ENCODE measurements at places on chromosomes 12 and 14. TPM values are rescaled to one million over a fixed set of nuclear protein-coding genes. Genes with fewer than 3 reads are reported as not detected.

GRCh38 chr14:60356386-60356785 is 107.4 kb downstream of the PPM1A start:
- no peak for DNase-seq

DNA sequence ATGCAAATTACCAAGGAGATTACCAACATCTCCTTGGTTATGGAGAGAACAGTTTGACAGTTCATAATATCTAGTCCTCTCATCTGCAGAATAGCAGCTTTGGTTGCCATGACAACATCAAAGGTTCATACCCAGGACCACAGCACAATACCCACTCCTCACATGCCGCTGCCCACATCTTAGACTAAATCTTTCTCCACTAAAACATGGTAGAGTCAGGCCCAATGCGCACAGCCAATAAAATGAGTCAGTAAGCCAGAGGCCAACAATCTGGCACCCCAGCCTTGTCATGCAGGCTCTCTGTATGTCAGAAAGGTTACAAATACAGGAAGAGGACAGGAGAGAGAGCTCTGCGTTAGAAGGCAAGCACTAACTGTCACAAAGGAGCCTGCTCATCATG is 70.6 kb downstream of the KCNK10 start:
- no peak for DNase-seq

- DNase-seq = no peak
These were observed 156.5 kb downstream of the PAWR start for GRCh38 chr12:79534029-79534867.

DNA sequence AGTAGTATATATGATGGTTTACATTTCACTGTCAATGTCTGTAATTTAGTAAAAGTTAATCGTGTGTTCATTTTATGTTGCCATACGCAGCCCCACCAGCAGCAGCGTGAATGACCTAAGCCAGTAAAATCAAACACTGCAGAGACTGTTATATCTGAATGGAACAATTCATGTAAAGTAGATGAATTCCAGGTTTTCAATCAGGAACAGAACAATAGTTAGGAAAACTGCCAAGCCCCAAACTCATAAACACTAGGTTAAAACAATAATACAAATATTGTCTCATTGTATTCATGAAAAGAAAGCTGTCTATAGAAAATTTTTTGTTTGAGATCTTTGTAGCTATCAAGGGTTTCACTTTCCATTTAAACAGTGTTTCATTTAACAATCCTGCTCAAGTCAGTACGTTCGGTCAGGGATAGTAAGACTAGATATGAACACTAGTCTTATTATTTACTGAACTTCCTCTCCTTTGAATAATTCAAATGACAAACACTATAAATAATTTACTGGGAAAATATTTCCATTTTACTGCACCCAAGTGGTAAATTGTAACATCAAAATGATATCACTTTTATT is 256.8 kb upstream of the FLRT2 start:
- DNase-seq = no peak

The PLCZ1 gene
- not detected for total RNA-seq

The HCAR2 gene
- total RNA-seq = not detected

GRCh38 chr12:25566202-25566949 is 13.3 kb upstream of the LMNTD1 start:
- no peak for DNase-seq

- no peak for DNase-seq
These were observed 64.8 kb upstream of the OVCH1 start for GRCh38 chr12:29562110-29562804.

DNA sequence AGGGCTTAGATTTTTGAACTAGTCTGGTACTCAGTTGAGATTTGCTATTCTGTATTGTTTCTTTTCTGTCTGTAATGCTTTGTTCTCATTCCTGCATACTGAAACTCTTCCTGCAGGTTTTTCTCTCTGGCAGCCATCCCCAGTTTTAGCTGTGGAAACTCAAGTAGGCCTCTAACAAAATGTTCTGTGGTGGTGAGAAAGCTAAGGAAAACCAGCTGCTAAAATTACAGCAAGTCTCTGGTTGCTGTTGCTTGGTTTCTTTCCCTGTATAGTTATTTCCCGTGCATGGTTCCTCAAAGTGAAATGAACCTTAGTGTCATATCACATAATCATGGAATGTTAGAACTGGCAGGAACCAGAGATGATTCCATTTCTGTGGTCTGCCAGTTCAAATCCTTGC is 442.5 kb downstream of the NRXN3 start:
- no peak for DNase-seq

DNA sequence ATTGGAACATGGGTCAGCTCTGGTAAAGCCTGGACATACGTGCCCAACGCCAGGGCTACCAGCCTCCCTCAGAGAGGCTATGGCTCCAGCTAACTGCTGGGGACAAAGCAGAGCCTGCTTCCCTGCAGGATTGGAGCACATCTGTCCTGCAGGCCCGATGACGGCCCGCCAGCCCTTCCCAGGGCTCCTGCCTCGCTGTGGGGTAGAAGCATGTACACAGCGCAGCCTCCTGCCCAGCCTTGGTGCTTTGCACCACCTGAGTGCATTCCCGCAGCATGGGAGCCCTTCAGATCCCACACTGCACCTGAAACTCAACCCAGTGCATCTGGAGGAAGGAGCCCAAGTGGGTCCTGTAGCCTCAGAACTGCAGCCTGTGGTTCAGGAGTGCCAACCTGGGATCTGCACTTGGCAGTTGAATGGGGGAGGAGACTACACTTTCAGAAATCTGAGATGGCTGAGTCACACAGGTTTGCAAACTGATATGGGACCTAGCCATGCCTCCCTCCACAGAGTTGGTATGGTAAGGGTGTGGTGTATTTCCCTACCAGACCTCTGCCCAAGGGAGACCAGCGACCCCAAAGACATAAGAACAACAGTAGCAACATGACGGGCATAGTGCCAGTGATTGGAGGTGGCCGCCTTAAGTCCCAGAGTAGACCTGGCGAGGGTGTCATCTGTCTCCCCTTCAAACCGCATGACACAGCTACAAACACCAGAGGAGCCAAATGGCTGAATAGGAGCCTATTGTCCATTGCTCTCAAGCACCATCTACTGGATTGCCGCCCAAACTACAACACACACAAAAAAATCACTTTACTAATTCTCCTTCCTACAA is 273.9 kb upstream of the MIS18BP1 start:
- no peak for DNase-seq

The OR6C3 gene
- not detected for total RNA-seq

- DNase-seq = no peak
These were observed 1409.5 kb downstream of the AACS start for GRCh38 chr12:126474703-126475102.

DNA sequence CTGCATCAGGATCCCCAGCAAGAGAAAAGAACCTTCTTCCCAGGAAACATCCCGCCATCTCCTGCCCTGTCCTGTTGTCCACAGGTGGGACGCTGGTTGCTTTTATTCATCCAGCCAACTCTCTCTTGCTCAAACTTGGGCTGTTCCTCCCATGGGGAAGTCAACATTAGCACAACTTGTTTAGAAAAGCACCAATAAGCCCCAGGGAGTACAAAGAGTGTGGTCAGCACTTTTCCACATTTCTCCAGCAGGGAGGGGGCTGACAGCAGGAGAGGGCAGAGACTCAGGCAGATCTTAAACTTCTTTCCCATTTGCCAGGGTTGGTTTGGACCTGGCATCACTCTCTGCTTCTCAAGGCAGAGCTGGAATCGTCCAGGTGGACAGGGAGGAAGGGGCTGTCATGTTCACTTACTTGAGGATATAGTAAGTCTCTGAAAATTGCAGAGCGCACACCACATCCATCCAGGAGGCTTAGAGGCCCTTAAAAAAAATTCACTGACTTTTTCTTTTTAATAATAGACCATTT is 74.9 kb downstream of the RBM19 start:
- DNase-seq = no peak

The NELL2 gene
- total RNA-seq = not detected

The DNM1L gene
- total RNA-seq = 57.5 TPM

DNA sequence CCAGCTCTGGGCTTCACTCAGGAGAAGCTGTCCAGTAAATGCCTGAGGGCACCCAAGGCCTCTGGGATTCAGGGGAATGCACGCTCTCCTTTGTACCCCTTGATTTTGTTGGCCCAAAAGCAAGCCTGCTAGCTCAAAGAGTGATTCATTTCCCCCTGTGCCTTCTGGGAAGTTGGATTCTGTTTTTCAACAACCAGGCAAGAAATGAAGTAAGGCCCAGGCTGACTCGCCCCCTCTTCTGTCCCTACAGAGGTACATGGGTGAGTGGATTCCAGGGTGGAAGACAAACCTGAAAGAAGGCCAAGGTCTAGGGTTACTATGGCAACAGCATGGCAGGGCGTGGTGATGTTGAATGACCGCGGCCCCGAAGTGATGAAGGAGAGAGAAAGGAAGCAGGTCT is 9.3 kb upstream of the SERPINA5 start:
- no peak for DNase-seq

- no peak for DNase-seq
These were observed 193.1 kb upstream of the FLRT2 start for GRCh38 chr14:85336817-85337216.

DNA sequence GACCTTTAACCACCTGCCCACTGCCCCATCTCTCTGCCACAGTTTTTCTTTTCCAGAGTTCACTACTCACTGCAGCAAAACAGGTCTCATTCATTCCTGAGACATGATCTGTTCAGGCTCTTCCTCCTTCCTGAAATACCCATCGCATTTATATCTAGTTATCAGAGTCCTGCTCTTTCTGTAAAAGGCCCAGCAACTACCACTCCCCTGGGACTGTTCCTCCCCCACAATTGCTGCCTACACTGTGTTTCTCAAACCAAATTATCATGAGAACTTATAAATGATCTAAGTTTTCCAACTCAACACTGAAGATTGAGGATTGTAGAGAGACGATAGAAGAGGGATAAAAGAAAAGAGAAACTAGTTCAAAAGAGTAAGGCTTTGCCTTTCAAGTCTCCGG is 40.8 kb upstream of the EPS8 start:
- peak; percentile 23 for DNase-seq

DNA sequence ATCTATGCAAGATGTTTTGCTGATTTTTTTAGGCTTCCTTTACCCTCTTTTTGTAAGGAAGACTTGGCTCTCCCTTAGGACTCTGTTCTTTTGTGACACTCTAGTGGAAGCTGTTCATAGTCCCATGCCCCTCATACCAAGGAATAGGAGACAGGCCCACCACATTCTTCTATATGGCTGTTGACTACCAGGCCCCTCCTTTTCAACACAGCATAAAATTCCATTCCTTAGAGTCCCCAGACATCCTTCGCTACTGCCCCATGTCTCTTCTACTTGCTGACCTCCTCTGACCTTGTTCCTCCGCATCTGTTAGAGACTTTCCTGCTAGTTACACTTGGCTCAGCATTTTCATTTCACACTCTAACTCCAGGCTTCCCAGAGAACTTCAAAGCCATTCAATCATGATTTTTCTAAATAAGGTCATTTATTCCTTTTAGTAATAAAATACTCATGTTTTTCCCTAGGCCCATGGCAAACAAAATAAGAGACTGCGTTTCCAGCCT is 9.7 kb downstream of the PIK3C2G start:
- no peak for DNase-seq

The DPY19L2 gene
- total RNA-seq = 1.6 TPM

The AKAP6 gene
- total RNA-seq = 7.4 TPM

The LGMN gene
- total RNA-seq = 54.4 TPM

DNA sequence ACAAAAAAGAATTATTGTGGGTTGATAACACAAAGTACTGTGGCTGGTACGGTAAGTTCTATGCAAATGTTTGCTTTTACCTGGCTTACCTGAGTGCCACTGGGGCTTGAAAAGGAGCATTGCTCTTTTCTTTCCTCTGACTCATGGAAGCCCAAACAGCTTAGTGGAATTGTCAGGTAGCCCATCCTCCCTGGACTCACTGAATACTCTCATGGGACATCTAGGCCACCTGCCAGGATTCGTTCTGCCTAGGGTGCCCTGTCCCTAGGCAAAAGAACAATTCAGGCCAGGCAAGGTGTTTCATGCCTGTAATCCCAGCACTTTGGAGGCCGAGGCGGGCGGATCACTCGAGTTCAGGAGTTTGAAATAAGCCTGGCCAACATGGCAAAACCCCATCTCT is 22.5 kb upstream of the YAF2 start:
- DNase-seq = no peak

GRCh38 chr14:104687601-104688504 is 1.6 kb upstream of the INF2 start:
- no peak for DNase-seq

DNA sequence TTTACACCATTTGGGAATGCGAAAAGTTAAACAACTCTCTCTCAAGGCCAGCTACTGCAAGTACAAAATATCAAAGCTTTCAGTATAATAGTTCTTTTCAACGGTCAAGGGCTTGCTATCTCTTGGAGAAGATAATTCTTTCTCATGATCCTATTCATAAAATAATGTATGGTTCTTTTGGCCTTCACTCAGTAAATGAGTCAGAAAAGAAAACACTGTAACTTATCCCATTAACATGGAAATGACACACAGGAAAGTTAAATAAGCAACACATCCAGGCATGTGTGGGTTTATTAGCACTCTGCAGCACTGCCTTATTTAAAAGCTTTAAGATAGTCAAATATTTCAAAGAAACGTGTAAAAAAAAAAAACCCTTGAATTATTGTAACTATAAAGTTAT is 36.9 kb downstream of the ZFC3H1 start:
- no peak for DNase-seq

- DNase-seq = no peak
These were observed 490.9 kb upstream of the TBX3 start for GRCh38 chr12:115174920-115175319.

GRCh38 chr12:512933-513332 is 53.2 kb downstream of the B4GALNT3 start:
- no peak for DNase-seq

GRCh38 chr12:124719231-124719630 is 144.4 kb downstream of the SCARB1 start:
- DNase-seq = no peak

- DNase-seq = no peak
These were observed 12.9 kb downstream of the USP30 start for GRCh38 chr12:109065154-109065852.

- peak; percentile 1 for DNase-seq
These were observed 247.0 kb downstream of the PHLDA1 start for GRCh38 chr12:75784591-75784990.

DNA sequence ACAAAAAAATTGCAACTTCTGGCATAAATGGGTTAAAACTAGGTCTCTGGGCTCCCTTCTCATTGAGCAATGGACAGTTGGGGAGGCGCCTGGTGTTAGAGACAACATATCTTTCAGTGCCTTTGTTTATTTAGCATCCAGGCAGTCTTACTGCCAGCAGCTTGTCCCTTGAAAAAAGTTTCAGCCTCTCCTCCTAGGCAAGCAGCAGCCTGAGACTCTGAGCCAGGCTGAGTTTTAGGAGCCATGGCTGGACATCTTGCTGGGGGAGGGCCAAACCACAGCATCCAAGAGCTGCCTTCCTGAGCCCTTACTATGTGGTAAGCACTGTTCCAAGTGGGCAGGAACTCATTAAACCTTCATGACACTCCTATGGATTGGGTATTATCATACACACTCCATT is 10.1 kb upstream of the JDP2 start:
- DNase-seq = peak; percentile 41

The NPFF gene
- not detected for total RNA-seq
